ENCODE measurements at places on chromosomes 4 and X. TPM values are rescaled to one million over a fixed set of nuclear protein-coding genes. Genes with fewer than 3 reads are reported as not detected.
A peak's percentile ranks its signal among the peaks of the same experiment; 100 is the strongest.

SLC9B2 gene
- 2.5 TPM for total RNA-seq

BMPR1B gene
- total RNA-seq, result not detected

AFP gene
- total RNA-seq, result not detected

SSX2B gene
- not detected for total RNA-seq

SLC39A8 gene
- total RNA-seq, result 9.1 TPM

REELD1 gene
- 0.35 TPM for total RNA-seq

DNA sequence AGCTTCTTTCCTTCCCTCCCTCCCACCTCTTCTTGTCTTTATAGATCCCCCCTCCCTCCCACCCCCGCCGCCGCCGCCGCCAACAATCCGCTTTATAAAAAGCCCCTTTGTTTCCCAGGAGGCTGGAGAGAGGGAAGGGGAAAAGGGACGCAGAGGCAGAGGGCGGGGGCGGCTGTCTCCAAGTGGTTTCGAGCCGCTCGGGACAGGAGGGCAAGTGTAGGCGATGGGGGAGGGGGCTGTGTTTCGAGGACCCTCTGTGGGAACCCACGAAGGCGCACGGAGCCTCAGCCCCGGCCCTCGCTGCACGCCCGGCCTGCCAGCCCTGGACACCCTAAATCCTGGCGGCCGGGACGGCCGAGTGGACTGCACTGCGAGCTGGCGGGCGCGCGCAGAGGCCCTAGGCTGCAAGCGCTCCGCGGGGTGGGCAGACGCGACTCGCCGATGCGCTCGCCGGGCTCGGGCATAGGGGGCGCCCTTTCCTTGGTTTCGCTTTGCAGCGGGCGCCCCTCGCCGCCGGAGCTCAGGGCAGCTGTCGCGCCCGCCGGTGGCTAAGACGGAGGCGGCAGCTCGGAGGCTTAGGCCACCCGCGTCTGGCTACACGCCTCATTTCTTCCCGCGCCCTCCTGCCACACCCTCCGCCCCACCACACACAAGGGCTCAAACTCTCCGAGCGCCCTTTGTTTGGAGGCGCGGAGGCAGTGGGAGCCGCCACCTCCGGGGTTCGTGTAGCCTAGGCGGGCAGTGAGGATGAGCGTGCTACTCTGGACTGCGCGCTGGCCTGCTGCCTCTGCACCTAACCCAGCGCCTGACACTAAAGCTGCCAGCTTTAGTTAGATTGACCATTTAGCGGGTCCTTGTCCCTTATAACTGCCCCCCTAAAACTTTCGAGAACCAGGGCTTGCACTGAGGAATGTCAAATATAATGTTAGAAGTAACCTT lies 2.2 kb downstream of the MAMLD1 start:
- no peaks in the 10 kb centered on the region for H3K4me1 ChIP-seq
- H3K4me3 ChIP-seq, result peak overlapping the region; percentile 51
- H3K36me3 ChIP-seq, result no peaks in the 10 kb centered on the region
- H3K27ac ChIP-seq, result peak overlapping the region; percentile 84
- DNase-seq, result peak; percentile 75

DNA sequence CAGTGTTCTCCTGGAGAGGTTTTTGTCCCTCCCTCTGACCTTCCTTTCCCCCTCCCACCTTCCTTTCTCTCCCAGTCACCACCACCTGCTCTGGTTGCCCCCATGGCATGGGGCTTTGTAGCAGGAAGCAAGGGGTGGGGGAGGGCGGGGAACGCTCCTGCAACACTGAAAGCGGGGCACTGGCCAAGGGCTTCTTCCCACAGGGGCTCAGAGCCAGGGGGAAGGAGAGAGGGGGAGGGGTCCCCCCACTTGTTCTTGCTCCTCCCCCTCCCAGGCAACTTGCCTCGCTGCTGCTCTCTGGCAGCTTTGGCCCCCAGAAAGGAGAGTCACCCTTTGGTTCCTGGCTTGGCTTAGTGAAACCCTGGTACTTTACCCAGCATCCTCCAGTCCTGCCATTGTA lies 48.4 kb downstream of the BCORL1 start:
- no peaks in the 10 kb centered on the region for H3K27me3 ChIP-seq
- no peak for DNase-seq
- H3K4me3 ChIP-seq, result no peak overlapping the region
- H3K4me1 ChIP-seq, result no peaks in the 10 kb centered on the region

- H3K4me3 ChIP-seq, result no peak overlapping the region
- no peak for DNase-seq
- no peaks in the 10 kb centered on the region for H3K36me3 ChIP-seq
- H3K4me1 ChIP-seq, result no peaks in the 10 kb centered on the region
- no peaks in the 10 kb centered on the region for H3K27me3 ChIP-seq
Measured at GRCh38 chr4:78638337-78639172, 87.0 kb downstream of the ANXA3 start.

GRCh38 chr4:146235654-146236177 lies 21.4 kb downstream of the REELD1 start:
- H3K27ac ChIP-seq, result peak overlapping the region; percentile 17
- H3K4me1 ChIP-seq, result no peaks in the 10 kb centered on the region
- H3K36me3 ChIP-seq, result no peaks in the 10 kb centered on the region

DNA sequence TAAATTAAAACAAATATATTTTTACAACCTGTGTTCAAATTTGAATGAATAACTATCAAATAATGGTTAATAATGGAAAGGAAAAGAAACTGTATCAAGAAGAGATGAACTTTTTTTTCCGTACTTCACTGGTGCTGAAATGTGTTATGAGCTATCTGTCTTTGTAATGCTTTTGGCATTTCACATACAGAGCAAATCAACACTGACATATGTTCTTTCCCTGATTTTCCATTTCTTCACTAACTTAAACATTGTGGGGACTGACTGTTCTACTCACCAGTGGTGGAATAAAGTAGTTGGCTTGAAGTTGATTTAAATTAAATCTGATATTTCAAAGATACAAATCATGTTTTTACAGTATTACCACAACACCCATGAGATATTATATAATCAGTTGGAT lies 304.0 kb upstream of the BMP3 start:
- H3K36me3 ChIP-seq, result no peaks in the 10 kb centered on the region
- H3K4me3 ChIP-seq, result no peak overlapping the region
- H3K27me3 ChIP-seq, result no peaks in the 10 kb centered on the region
- DNase-seq, result no peak

Data from Peyer's patch (tissue), 4 donors.